Stimulated activated CD4-positive, alpha-beta T cell treated with anti-CD3 and anti-CD28 coated beads, Interleukin-4, amount 100 ng/mL, for 1 hour (primary cell): ENCODE measurements at places on chromosomes 4 and X.

DNA sequence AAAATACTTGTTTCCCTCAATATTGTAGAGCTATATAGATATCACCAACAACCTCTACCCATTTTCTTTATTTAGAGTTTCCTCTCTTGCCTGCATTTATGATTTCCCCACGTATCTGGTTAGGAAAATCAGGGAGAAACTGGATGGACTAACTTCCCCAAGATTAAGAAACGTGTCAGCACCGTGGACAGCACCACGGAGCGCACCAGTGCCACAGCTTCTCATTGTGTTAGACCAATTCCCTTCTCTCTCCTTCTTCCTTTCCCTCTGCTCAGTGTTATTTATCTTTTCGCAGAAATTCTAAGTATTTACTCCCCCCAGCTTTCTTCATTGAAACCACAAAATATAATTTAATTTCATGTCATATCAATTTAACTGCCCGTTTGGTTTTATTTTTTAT lies 568.6 kb upstream of the BOD1L1 start:
- DNase-seq, result peak; percentile 3

DNA sequence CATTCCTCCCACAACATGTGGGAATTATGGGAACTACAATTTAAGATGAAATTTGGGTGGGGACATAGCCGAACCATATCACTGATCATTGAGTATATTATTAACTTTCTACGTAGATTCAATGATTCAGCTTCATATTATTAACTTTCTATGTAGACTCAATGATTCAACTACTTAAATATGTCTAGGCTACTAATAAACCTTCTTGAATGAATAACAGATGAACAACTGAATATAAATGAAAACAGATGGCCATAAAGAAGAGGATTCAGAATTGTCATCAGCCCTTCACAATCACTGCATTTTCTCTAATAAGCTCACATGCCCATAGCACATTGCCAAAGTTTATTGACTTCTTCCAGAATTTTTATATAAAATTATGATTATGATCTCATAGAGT lies 57.0 kb downstream of the CEP44 start:
- DNase-seq, result no peak

GRCh38 chrX:18997916-18998315 lies 14.0 kb upstream of the PHKA2 start:
- DNase-seq, result no peak

GRCh38 chrX:48909703-48910294 lies 1.6 kb downstream of the SLC35A2 start:
- no peak for DNase-seq

DNA sequence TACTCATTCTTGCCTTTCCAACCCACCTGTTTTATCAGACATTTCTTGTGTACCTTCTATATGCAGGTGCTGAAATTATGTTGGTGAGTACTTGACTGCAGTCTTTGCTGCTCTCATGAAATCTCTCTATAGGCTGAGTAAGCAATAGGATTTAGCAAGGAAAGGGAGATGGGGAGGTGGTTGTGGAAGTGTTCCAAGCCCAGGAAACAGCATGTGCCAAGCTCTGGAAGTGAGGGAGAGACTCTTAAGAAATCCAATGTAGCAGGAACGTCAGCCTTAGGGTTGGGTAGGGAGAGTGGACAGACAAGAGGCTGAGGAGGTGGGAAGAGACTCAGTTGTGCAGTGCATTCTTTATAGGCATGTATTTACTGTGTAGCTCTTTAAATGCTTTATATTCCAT lies 5.6 kb downstream of the SEPTIN11 start:
- DNase-seq, result no peak

DNA sequence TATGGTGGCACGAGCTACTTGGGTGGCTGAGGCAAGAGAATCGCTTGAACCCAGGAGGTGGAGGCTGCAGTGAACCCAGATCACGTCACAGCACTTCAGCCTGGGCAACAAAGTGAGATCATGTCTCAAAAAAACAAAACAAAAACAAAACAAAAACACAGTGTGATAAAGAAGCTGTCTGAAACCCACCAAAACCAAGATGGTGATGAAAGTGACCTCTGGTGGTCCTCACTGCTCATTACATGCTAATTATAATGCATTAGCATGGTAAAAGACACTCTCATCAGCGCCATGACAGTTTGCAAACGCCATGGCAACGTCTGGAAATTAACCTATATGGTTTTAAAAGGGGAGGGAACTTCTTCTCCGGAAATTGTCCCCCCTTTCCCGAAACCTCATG lies 29.4 kb upstream of the OPHN1 start:
- DNase-seq, result no peak

DNA sequence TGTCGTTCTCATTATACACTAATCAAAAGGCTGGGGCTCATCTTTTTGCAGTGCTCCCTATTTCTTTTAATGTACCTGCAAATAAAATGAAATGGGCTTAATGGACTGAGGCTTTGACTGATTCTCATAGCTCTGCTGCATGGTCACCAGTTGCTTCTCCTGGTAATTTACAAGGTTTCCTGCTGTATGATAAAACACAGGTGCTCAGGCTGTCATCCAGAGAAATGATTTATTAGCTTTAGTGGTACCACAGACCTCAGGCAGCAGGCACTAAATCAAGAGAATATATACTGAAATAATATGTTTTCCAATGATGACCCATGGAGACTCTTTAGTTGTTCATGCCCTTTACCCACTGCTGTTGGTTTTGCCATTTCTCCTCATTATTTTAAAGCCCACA lies 137.7 kb downstream of the C4orf33 start:
- DNase-seq, result no peak

- no peak for DNase-seq
Measured at GRCh38 chr4:128225148-128225547, 62.5 kb downstream of the PGRMC2 start.

GRCh38 chr4:39770969-39771724 lies 73.2 kb downstream of the UBE2K start:
- DNase-seq, result no peak

- no peak for DNase-seq
Measured at GRCh38 chr4:153571006-153571545, 104.9 kb downstream of the TMEM131L start.

GRCh38 chrX:21840193-21840545 lies 752 bp downstream of the MBTPS2 start:
- peak; percentile 1 for DNase-seq

GRCh38 chr4:168560184-168561180 lies 63.6 kb downstream of the PALLD start:
- DNase-seq, result no peak
